ENCODE measurements at places on chromosomes 4 and X.

DNA sequence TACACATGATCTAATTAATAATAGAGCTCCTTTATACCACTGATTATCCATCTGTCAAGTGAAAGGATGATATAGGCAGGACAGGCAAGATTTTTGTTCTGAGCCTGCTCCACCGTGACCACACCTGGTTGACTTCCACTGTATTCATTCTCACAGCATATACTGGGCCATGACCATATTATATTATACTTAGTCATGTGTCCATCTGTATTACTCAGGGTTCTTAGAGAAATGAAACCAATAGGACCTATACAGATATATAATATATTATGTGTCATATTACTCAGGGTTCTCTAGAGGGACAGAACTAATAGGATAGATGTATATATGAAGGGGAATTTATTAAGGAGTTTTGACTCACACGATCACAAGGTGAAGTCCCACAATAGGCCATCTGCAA lies 675.1 kb downstream of the GRXCR1 start:
- DNase-seq = no peak

DNA sequence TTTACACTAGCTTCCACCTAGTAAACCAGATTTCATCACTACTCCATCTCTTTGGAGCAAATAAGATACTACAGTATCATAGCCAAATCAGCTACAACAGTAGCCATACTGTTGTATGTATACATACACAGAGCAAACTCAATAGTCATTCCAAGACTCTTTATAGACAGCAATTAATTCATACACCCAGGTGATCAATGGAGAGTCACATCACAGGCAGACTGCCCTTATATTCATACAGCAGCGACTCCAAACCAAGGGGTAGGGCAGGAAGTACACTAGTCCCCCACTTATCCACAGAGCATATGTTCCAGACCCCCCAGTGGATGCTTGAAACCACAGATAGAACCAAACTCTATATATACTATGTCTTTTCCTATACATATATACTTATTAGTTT lies 76.6 kb downstream of the FBXW7 start:
- no peak for DNase-seq

GRCh38 chr4:25976780-25977179 lies 62.8 kb downstream of the SMIM20 start:
- no peak for DNase-seq

DNA sequence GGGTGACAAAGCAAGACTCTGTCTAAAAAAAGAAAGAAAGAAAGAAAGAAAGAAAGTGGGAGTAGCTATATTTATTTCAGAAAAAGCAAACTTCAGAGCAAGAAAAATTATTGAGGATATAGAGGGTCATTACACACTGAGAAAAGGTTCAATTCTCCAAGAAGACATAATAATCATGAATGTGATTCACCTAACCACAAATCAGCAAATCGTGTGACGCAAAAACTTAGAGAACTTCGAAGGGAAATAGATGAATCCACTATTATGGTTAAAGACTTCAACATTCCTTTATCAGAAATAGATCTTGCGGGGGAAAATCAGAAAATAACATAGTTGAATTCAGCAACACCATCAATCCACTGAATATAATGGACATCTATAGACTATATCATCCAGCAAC lies 219.3 kb upstream of the LDB2 start:
- no peak for DNase-seq

- DNase-seq = no peak
Measured at GRCh38 chr4:141255016-141255415, 34.3 kb downstream of the ZNF330 start.

DNA sequence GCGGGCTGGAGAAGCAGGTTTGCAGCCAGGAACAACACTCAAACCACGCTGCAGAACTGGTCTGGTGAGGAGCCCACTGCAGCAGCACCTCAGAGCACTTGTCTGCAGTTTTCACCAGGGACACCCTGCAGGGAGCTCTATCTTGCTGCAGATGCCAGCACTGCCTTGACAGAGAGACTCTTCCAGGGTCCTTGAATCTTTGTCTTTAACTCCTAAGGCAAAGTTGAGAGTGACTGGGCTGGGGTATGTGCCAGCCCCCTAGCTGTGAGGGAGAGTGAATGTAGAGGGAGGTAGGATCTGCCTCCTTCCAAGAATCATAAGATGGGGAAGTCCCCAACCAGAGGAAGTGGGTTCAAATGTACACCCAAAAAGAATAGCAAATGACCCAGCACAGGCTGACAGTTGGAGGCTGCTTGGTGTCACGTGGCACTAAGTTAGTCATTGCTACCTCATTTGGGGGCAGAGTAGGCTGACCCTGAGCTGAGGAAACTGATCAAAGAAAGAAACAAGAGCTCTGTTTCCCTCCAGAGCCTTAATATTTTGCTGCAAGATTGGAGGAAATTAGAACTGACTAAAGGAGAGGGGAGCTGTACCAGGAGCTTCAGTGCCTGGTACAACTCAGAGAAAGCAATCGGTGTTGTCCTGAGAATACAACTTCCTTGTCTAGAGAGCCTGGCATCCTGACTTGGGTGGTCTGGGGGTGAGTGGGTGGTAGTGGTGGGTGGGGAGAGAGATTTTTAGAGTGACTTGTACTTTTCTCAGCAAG lies 28.2 kb upstream of the HUWE1 start:
- DNase-seq = peak; percentile 45

DNA sequence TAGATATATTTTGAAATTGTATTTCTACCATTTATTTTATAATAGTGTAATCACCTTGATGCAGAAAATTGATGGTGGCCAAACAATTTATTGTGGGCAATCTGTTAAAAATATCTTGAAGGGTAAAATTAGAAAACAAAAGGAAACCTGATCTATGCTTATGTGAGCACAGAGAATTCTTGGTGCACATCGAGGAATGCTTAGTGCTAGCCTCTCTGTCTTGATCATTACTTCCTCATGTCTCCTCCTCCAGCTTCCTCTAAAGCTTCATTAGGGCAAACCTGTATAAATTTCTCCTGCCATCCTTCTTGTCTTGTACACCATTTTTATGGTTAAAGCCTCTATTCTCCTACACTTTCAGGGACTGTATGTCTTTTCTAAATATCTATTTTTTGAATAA lies 725.8 kb downstream of the RAPGEF2 start:
- no peak for DNase-seq

DNA sequence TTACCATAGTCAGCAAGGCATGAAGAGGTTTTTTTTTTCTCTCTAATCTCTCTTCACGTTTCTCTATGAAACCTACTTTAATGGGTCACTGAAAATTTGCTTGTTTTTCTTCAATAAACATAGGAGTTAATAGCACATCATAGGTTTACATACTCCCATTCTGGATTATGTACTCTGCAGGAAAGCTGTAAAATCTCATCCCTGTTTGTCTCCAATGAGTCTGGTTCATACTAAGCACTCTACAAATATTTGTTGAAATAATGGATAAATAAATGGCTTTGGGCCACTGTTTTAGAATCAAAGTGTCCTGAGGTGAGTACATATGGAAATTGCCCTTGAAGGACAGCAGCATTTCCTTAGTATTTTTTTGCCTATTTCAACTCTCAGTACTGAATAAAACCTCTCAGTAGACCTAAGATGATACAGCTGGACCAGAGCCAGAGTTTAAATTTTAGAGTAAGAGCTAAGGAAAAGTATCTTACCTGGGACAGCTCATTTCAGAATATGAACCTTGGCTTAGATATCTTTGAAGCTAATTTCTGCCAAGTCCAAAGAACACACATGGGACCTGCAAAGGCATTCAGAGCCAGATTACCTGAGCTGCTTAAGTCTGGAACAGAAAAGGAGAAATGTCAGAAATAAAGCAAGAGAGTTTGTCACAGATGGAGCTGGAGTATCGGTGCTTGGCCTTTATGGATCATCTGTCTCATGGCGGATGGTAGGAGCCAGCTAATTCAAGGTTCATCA lies 34.4 kb downstream of the PF4 start:
- no peak for DNase-seq

DNA sequence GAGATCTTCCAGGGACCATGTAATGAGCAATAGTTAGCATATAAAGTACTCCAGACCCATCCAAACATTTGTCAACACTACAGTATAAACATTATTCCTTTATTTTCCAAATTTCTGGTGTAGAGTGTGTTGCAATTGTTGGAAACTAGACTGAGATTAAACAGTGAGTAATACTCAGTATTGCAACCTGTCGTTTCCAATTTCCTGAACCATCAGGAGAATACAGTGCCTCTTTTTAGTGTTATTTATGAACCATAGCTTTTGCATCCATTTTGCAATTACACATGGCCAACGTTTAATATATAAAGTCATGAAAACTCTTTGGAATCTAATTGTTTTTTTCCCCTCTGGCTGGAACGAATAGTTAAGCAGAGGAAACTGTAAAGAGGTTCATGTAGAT lies 58.3 kb upstream of the DHRSX start:
- no peak for DNase-seq

- DNase-seq = no peak
Measured at GRCh38 chrX:29281078-29281742, 694.0 kb downstream of the IL1RAPL1 start.

DNA sequence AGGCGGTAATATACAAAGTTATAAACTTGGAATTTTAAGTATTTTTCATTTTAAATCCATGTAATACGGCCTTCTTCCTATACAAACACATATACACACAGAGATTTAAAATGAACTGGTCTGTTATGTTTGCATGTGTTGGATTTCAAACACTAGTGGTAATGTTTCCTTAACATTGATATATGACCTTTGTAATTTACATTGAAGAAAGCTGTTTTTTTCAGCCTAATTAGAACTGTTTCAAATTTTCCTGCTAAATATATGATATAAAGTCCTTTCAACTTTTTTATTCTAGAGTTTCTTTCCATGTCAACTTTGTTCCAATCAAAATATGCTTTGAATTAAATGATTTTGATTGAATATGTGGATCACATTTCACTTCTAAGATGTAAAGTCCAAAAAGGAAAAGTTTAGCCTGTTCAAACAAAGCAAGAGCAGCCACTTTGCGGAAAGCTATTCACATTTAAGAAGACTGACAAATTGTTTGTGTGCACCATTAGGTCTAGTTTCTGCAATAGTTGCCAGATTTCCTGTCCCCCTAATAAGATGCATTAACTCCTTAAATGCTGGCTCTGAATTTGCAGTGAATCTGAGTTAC lies 226.0 kb upstream of the MAB21L2 start:
- DNase-seq = no peak

DNA sequence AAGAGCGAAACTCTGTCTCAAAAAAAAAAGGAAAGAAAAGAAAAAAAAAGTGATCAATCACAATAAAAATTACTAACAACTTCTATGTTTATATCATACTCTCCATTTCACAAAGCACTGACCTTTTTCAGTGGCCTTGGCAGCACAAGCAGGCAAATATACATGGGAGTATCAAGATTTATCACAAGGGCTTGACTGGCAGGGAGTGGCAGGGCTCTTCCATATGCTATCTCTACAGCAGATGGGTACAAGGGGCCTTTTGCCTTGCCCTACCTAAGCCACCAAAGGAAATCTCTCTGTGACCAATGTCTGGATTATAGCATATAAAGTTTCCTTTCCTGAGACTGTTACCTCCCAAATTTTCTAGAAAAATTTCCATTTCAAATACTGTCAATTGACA lies 24.4 kb downstream of the TSPAN5 start:
- no peak for DNase-seq

DNA sequence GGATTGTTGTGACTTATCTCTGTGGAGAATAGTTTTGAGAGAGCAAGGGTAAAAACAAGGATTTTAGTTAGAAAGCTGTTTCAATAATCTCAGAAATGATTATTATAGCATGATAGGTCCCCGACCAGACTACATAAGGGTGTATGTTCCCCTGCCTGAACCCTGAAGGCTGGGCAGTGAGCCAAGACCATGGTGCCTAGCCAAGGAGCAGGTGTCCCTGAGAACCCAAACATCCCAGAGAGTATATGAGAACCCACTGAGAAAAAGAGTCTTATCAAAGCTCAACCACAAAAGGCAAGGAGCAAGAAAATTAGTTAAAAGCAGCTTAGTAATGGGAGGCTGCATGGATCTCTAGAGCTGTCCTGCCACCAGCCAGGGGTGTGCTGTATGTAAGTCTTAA lies 94.9 kb upstream of the UNC5C start:
- no peak for DNase-seq

GRCh38 chr4:53656421-53656981 lies 65.2 kb upstream of the LNX1 start:
- no peak for DNase-seq

- peak; percentile 87 for DNase-seq
Measured at GRCh38 chr4:183504930-183505610, at the start of gene ING2. Gene ING2 (plus strand): TSS chr4:183505058. CDS start chr4:183505196, 138 bp downstream.

- no peak for DNase-seq
Measured at GRCh38 chrX:135324463-135324862, 15.2 kb downstream of the ETDC start.

- DNase-seq = no peak
Measured at GRCh38 chr4:78222575-78223186, 165.6 kb downstream of the FRAS1 start.

- DNase-seq = no peak
Measured at GRCh38 chr4:122692641-122693520, 39.6 kb upstream of the BBS12 start.

DNA sequence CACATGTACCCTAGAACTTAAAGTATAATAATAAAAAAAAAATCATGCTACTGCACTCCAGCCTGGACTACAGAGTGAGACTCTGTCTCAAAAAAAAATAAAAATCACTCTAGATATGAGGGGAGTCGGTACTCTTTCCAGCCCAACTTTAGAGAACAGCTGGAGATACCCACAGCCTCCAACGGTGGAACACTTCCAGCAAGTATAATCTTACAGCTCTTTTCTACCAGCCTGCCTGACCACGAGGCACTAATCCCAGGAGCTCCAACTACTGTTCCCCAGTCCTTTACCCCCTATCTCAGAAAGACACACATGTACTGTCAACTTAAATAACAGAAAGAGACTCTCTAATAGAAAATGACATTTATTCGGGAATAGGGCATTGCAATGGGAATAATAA lies 46.8 kb downstream of the STEEP1 start:
- DNase-seq = no peak

DNA sequence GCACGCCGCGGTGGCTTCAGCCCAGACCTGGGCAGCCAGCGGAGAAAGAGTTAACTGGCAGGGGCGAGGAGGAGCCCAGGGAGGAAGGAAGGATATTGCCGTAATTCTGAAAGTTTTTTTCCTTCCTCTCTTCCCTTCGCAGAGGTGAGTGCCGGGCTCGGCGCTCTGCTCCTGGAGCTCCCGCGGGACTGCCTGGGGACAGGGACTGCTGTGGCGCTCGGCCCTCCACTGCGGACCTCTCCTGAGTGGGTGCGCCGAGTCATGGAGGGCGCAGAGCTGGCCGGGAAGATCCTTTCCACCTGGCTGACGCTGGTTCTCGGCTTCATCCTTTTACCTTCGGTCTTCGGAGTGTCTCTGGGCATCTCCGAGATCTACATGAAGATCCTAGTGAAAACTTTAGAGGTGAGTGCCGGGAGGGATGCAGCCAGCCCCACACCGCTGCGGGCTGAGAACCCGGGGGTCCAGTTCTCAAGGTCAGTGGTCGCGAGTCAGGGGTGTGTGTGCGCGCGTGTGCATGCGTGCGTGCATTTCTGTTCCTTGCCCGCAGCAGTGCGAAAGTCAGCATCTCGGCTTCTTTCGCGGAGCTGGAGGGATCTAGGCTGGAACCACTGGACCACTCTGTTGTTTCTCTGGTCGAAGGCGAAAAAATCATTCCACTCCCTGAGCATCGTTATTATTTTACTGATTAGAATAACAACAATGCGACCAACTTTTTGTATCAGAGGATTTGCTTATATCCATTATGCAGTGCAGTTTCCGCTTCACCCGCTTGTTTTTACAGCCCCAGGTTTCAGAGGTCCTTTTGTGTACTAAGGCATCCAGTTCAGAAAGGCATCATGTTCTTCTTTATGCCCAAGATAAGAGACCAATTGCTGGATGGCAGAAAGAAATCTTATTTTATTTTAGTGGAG lies 709 bp downstream of the GPAT3 start:
- DNase-seq = peak; percentile 33
